Activated CD8-positive, alpha-beta memory T cell treated with anti-CD3 and anti-CD28 coated beads for 1 hour (primary cell): ENCODE measurements at places on chromosomes 7 and 10.

DNA sequence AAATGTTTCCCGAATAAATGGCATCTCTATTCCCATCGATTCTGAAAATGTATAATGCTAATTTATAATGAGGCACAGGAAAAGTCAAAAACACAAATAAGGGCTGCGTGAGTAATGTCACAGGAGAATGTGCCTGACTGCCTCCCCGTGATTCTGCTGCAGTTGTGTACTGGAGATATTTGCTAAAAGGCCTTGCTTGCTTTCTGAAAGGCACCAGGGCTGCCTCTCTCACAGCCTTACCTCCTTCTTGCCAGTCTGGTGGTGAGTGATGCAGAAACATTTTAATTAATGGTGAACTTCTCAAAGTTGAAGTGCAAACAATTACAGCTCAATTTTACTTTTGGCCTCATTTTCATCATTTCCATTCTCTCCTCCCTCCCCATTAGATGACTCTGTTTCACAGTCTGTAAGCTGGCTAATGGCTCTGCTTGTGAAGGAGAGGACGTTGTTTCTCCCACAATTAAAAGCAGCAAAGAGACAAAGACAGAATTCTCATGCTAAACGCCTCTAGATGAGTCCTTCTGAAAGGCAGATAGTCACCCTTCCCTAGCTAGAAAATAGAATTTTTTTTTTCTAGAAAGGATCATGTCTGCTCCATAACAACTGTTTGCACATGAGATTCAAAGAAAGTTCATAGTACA lies 377.6 kb downstream of the MDFIC start:
- no peak for DNase-seq

DNA sequence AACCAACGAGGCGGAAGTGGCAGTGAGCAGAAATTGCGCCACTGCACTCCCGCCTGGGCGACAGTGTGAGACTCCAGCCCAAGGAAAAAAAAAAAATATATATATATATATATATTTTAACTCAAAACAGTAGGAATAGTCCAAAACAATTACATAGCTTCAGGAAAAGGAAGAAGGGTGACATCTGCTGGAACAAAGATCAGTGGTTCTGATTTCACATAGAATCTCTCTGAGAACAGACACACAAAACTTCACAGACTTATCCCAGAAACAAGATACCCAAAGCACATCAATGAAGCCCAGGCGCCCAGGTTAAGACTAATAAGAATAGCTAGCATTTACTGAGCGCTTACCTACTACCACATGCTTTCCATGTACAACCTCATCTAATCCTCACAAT lies 45.0 kb downstream of the DNMBP start:
- no peak for DNase-seq

DNA sequence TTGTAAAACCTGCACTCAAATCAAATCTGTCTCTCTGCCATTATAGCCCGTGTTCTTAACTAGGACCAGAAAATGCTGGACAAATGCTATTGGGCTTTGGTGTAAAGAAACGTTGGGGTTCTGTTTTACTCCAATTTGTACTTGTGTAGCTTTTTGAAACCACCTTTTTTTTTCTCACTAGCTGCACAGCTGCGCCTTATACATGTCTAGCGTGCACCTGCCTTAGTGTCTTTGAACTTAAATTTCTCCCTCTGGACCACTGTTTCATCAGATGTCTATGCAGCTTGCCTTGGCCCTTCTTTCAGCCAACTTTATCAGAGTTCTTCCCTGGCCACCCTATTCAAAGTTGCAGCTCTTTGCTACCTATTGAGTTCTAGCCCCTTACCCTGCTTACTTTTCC lies 7.1 kb downstream of the LIPM start:
- DNase-seq = no peak

DNA sequence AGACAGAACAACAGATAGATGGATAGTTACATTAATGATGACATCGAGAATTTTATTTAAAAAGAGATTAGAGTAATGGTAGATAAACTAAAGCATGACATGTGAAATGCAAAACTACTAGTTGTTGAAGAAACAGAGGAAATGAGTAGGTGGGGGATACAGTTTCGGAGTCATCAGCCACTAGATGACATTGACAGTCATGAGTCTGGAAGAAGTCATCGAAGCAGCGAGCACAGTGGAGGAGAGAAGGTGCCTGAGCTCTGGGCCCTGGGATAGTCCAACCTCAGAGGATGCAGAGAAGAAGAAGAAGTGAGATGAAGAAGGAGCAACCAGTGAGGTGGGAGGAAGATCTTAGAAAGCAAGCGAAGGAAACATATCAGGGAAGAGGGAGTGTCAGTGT lies 20.2 kb upstream of the SEC61A2 start:
- no peak for DNase-seq

DNA sequence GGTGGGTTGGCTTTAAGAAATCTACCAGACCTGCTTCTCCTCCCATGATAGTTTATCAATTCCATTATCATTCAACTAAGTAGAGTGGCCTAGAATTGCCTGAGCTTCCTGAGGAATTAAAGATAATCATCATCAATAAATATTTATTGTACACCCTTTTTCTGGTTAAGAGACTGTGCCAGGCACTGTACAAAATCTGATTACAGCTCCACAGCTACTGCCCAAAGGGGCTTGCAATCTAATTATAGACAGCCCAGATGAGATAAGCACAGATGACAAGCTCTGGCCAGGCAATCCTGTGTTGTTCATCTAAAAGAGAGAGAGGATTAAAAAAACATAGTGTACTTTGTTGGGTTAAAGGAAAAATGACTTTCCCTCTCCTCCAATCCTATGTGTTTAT lies 586.4 kb downstream of the GATA3 start:
- no peak for DNase-seq

DNA sequence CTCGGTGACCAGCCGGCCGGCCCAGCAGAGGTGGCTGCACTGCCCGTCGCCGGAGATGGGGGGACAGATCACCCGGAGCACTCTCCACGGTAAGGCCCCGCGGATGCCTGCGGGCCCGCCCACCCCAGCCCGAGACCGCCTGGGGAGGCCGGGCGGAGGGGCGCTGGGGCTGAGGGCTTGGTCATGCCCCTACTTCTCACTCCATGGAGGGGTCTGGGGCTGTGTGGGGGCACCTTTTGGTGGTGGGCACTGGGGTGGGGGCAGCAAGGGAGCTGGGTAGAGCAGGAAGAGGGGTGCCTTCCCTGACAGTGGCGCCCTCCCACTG lies 61.8 kb downstream of the NEURL1 start:
- no peak for DNase-seq

DNA sequence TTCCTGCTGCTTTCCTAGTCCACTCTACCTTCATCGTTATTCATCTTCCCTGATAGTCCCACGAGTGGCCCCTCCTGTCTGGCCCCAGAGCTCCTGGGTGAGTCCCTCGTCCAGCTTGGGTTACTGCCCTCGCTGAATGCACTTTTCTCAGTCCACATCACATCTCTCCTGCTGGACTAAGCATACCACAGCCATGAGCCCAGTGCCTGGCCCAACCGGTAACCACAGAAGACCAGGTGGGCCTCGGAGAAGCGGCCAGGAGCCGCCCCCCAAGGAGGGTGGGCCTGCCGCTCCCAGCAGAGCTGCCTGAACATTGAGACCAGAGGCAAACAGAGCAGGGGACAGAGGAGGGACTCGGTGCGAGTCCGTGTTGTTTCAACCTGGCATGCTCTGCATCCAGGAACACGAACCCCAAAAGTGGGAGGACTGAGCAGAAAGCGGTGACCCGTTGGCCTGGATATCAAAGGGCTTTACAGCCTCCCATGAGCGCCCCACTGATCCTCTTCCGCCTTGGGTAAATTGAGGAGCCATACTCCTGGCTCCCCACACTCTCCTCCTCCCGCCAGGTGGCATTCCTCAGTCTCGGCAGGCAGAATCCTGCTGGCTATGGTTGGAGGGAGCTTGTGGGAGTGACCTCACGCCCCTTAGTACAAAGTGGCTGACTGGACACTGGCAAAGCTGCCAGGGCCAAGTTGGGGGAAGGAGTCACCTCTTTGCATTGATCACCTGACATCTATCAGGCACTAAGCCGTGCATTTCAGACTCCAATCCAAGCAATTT lies 13.3 kb downstream of the TMEM72 start:
- no peak for DNase-seq
